Karpas-422 (cell line): ENCODE measurements at places on chromosomes 12 and 14.

GRCh38 chr12:62248873-62249272 lies 11.3 kb upstream of the USP15 start:
- DNase-seq = no peak

DNA sequence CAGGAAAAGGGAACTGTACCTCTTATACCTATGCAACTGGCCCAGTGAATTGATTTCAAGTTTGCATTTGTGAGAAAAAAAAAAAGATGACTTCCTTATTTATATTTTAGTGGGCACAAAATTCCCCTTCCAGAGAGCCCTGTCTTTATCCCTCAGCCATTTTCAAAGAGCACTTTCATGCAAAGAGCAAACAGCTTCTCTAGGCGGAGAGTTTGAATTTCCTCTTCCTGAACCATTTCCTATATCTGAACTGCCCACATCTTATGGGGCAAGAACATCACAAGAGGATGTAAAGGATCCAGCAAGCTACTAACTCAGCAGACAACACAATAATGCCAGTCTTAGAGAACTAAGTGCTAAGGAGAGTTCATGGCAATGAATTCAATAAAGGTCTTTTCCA lies 22.3 kb upstream of the PLXNC1 start:
- DNase-seq = no peak

- no peak for DNase-seq
Measured at GRCh38 chr14:105074601-105075053, 9.4 kb upstream of the GPR132 start.

DNA sequence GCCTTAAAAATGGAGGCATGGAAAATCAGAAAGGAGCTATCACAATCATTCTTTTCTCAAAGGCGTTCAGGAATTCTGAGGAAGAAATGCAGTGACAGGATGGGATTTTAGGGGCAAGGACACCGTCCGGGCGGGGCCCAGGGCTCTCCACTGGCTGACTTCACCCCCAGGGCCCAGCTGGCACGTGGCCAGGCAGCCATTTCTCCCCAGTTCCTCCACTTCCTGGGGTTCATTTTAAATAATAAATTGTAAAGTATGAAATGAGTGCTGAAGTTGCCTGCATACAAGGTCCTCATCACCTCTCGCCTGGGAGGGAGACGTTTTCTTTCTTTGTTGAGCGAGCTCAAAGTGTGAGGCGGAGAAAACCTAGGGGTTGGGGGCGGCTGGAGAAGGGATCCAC lies 73.8 kb downstream of the WDR20 start:
- DNase-seq = no peak

- no peak for DNase-seq
Measured at GRCh38 chr14:87508333-87508732, 484.6 kb downstream of the GALC start.

DNA sequence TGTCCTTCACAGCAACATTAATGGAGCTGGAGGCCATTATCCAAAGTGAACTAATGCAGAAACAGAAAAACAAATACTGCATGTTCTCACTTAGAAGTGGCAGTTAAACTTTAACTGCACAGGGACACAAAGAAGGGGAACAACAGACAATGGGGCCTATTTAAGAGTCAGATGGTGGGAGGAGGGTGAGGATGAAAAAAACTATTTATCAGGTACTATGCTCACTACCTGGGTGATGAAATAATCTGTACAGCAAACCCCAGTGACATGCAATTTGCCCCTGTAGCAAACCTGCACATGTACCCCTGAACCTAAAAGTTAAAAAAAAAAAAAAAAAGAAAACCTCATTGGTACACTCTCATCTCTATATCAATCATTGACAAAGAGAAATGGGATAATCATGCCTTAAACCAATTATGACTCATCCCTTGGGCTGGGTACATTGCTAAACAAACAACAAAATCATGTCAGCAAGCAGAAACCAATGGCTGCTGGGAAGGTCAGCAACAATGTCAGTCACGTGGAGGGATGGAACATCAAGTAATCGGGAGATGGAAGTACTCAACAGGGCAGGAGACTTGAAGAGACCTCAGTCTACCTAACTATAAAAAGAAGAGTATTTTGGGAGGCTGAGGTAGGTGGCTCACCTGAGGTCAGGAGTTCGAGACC lies 479.2 kb downstream of the RMST start:
- DNase-seq = no peak
